Smooth muscle cell of trachea (primary cell): ENCODE measurements at places on chromosomes 6 and 20. TPM values are rescaled to one million over a fixed set of nuclear protein-coding genes. Genes with fewer than 3 reads are reported as not detected.

TGM3 gene
- total RNA-seq = under 0.01 TPM in 1 of 2 replicates, not detected in the other

THBD gene
- total RNA-seq = 27.3 and 37.7 TPM in 2 replicates

HSPA12B gene
- total RNA-seq = 2.6 and 5.1 TPM in 2 replicates

SPAG4 gene
- 11.2 and 13.1 TPM in 2 replicates for total RNA-seq

SPATA25 gene
- 1.5 and 3.5 TPM in 2 replicates for total RNA-seq

TSHZ2 gene
- 0.33 and 0.44 TPM in 2 replicates for total RNA-seq

TMEM151B gene
- under 0.01 TPM in 2 replicates for total RNA-seq

UBE2J1 gene
- 22.5 and 23.1 TPM in 2 replicates for total RNA-seq

OPN5 gene
- total RNA-seq = not detected in 2 replicates

LGSN gene
- total RNA-seq = under 0.01 TPM in 1 of 2 replicates, not detected in the other

CPXM1 gene
- under 0.01 and 0.83 TPM in 2 replicates for total RNA-seq

WDR27 gene
- 23.3 and 29.7 TPM in 2 replicates for total RNA-seq

PRIM2 gene
- 37.7 and 55.4 TPM in 2 replicates for total RNA-seq

OXT gene
- not detected in 2 replicates for total RNA-seq

BHLHE23 gene
- not detected in 2 replicates for total RNA-seq

IMPG1 gene
- not detected in 2 replicates for total RNA-seq

SUMO4 gene
- total RNA-seq = 1.7 and 3.2 TPM in 2 replicates

TPX2 gene
- total RNA-seq = 6.9 and 83.9 TPM in 2 replicates

KHDC1 gene
- 7.9 and 8.1 TPM in 2 replicates for total RNA-seq

GSTA3 gene
- not detected in 2 replicates for total RNA-seq

PPP1R14C gene
- total RNA-seq = 0.29 and 0.33 TPM in 2 replicates

ZNF311 gene
- 1.8 and 1.9 TPM in 2 replicates for total RNA-seq

NCOA6 gene
- total RNA-seq = 4.8 and 9.5 TPM in 2 replicates

CALHM4 gene
- total RNA-seq = not detected in 2 replicates

TNF gene
- not detected in 2 replicates for total RNA-seq

SLC12A5 gene
- 0.17 TPM in 1 of 2 replicates, not detected in the other for total RNA-seq

CD93 gene
- total RNA-seq = 1.0 TPM in 1 of 2 replicates, not detected in the other

ADISSP gene
- 40.5 and 41.7 TPM in 2 replicates for total RNA-seq

SYCP2 gene
- 0.44 and 0.50 TPM in 2 replicates for total RNA-seq

TNFRSF6B gene
- 24.3 and 66.5 TPM in 2 replicates for total RNA-seq

ASIP gene
- not detected in 2 replicates for total RNA-seq

PDSS2 gene
- total RNA-seq = 12.2 and 15.9 TPM in 2 replicates

CST5 gene
- not detected in 2 replicates for total RNA-seq

SNX9 gene
- 104 and 130 TPM in 2 replicates for total RNA-seq

LIN28B gene
- total RNA-seq = not detected in 2 replicates

LTV1 gene
- total RNA-seq = 11.9 and 14.8 TPM in 2 replicates

MAK gene
- not detected in 2 replicates for total RNA-seq

MAP3K7 gene
- 34.1 and 40.9 TPM in 2 replicates for total RNA-seq

SYCP2L gene
- total RNA-seq = not detected in 2 replicates

STMND1 gene
- not detected in 2 replicates for total RNA-seq

FYN gene
- total RNA-seq = 45.2 and 87.5 TPM in 2 replicates

TPD52L2 gene
- total RNA-seq = 194 and 202 TPM in 2 replicates

TENT5A gene
- 27.2 and 38.9 TPM in 2 replicates for total RNA-seq

PRL gene
- total RNA-seq = not detected in 2 replicates

ELOVL2 gene
- total RNA-seq = under 0.01 TPM in 1 of 2 replicates, not detected in the other

BPIFA1 gene
- not detected in 2 replicates for total RNA-seq

CST2 gene
- not detected in 2 replicates for total RNA-seq

RHAG gene
- total RNA-seq = not detected in 2 replicates

EEF1A1 gene
- total RNA-seq = 22,917 and 30,892 TPM in 2 replicates

AARS2 gene
- total RNA-seq = 24.1 and 28.1 TPM in 2 replicates
